ENCODE measurements at places on chromosomes 6 and 20.

GRCh38 chr6:19699932-19700331 is 137.2 kb upstream of the ID4 start:
- no peak for DNase-seq

- no peak for DNase-seq
These were observed 18.3 kb upstream of the AGPAT4 start for GRCh38 chr6:161292145-161292544.

GRCh38 chr6:161434921-161435747 is 161.3 kb upstream of the AGPAT4 start:
- DNase-seq, result peak; percentile 98

GRCh38 chr20:7358670-7359069 is 581.6 kb downstream of the HAO1 start:
- DNase-seq, result no peak

DNA sequence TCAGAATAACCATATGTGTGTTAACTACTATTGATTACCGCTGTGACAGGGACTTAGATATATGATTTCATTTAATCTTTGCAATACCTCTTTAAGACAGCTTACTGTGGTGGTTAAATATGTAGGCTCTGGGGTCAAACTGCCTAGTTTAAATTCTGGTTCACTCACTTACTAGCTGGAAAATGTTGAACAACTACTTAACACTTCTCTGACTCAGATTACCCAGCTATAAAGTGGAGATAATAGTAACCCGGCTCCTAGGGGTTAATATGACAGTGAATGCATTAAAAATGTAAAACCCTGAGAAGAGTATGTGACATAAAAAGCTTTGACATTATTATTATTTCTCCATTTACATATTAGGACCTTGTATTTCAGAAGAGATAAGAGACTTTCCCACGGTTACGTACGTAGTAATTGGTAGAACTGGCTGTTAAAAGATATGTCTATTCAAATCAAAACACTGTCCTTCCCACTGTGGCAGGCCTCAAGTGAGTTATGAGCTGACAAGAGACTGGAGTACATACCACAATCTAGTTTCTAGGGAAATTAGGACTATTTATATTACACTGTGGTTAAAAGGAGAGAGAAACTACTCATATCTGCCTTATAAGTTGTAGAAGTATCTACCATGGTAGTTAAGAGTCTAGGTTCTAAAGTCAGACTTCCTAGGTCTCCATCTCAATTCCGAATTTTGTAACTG is 4.4 kb upstream of the PLCB1 start:
- DNase-seq, result no peak

DNA sequence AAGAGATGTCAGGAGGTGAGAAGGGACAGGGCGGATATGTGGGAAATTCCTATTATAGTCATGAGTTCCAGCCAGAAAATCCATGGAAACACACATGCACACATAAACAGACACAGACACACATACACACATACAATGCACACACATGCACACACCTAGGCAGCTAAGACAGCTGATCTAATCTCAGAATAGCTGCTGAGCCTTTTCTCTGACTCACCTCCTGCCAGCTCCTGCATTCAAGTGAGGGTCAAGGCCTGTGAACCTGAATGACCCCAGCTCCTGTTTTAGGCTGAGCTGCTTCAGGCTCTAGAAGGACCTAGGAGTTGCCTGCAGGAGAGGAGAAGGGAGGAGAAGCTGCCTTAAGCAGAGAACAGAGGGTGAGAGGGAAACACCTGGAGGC is 21.6 kb upstream of the RAET1L start:
- no peak for DNase-seq

- DNase-seq, result no peak
These were observed 84.5 kb upstream of the FYN start for GRCh38 chr6:111957623-111958315.

All from AG09309 (cell line).